Breast epithelium (tissue), 4 donors: ENCODE measurements at places on chromosomes 7 and 10. TPM values are rescaled to one million over a fixed set of nuclear protein-coding genes. Genes with fewer than 3 reads are reported as not detected.

Gene RAB18
- total RNA-seq, result 68.6 TPM

DNA sequence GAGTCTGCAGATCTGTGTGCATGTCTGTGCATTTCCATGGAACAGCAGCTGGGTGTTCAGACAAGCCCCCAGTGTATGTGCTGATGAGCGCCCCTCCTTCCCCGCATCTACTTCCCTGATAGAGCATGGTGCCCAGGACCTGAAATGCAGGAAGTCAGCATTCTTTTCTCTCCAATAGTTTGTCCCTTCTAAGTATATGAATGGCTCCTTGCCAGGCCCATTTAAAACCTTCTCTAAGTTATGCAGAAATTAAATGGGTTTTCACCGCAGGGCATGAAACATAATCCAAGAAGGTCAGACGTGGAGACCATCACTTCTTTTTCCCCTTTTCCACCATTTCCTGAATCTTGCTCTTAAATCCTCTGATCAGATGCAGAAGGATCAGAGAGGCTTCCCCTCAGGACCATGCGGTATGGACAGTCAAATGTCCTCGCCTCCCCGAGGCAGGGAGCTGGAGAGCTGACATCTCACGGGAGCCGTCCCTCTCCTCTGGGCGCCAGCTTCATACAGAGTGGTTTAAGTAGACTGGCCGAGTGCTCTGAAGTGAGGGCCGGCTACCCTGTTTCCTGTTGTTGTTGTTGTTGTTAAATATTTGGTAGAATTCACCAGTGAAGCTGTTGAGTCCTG, 155.3 kb downstream of the C10orf105 start:
- no peaks in the 10 kb centered on the region for H3K27me3 ChIP-seq
- H3K36me3 ChIP-seq, result no peaks in the 10 kb centered on the region
- no peak overlapping the region for H3K27ac ChIP-seq
- H3K4me1 ChIP-seq, result no peaks in the 10 kb centered on the region

Gene PRPS1L1
- not detected for total RNA-seq

- no peak overlapping the region for H3K4me3 ChIP-seq
- H3K27me3 ChIP-seq, result no peaks in the 10 kb centered on the region
- no peaks in the 10 kb centered on the region for H3K4me1 ChIP-seq
- H3K36me3 ChIP-seq, result no peaks in the 10 kb centered on the region
- no peak overlapping the region for H3K27ac ChIP-seq
These were observed 106.0 kb upstream of the TRIM24 start for GRCh38 chr7:138354066-138354465.

Gene PPP3CB
- total RNA-seq, result 49.5 TPM

GRCh38 chr7:98870121-98870651, 372 bp upstream of the TMEM130 start:
- no peaks in the 10 kb centered on the region for H3K27me3 ChIP-seq
- no peaks in the 10 kb centered on the region for H3K4me1 ChIP-seq
- no peak for DNase-seq
- no peaks in the 10 kb centered on the region for H3K36me3 ChIP-seq

Gene IL15RA
- 15.1 TPM for total RNA-seq

Gene KIN
- total RNA-seq, result 5.9 TPM

Gene LIPM
- total RNA-seq, result not detected

Gene ELMO1
- total RNA-seq, result 49.5 TPM

Gene LIPK
- total RNA-seq, result not detected
